ENCODE measurements at places on chromosomes 12 and 14. TPM values are rescaled to one million over a fixed set of nuclear protein-coding genes. Genes with fewer than 3 reads are reported as not detected.

Gene RERG
- total RNA-seq, result 1.6 TPM

Gene DHRS7
- 579 TPM for total RNA-seq

Gene TGM1
- total RNA-seq, result 0.50 TPM

Gene TSPAN9
- 28.0 TPM for total RNA-seq

Gene DPPA3
- not detected for total RNA-seq

DNA sequence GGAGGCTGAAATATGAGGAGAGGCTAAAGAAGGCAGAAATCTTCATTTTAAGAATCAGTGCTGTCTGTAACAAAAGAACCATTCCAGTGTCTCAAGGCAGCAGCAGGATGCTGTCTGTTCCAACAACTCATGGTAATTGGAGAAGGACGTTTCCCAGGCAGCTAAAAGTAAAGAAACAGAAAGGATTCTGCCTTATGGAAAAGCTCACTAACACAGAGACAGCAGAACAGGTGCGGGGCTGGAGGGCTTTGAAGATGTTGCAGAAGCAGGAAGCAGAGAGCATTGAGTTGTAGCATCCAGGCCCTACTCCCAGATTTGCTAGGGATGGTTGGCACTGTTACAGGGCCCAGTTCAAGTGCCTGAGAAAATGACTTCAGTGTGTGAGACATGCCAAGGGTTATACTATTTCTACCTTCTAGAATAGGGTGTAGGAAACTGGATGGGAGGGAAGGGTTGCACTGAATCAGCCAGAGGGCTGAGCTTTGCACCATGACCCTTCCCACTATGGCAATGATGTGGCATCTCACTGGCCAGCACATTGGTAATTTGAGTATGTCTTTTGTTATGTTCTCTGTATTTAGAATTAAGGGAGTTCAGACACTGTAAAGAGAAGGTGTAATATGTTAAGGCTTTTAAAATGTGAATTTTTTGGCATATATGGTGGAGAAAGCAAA, 160.0 kb upstream of the FBXO33 start:
- no peak overlapping the region for H3K4me3 ChIP-seq
- no peak overlapping the region for H3K27ac ChIP-seq
- no peaks in the 10 kb centered on the region for H3K36me3 ChIP-seq

- no peak overlapping the region for H3K4me3 ChIP-seq
- no peaks in the 10 kb centered on the region for H3K27me3 ChIP-seq
- H3K4me1 ChIP-seq, result no peaks in the 10 kb centered on the region
- H3K27ac ChIP-seq, result no peak overlapping the region
Observed at GRCh38 chr12:119746169-119746568, 78.2 kb downstream of the PRKAB1 start.

GRCh38 chr12:116068853-116069252, 208.6 kb downstream of the MED13L start:
- H3K4me1 ChIP-seq, result peaks cover 84% of the 10 kb centered on the region
- no peaks in the 10 kb centered on the region for H3K27me3 ChIP-seq
- no peak overlapping the region for H3K4me3 ChIP-seq
- peak overlapping the region; percentile 59 for H3K27ac ChIP-seq

- no peak overlapping the region for H3K4me3 ChIP-seq
- no peaks in the 10 kb centered on the region for H3K36me3 ChIP-seq
- peak; percentile 20 for DNase-seq
- H3K4me1 ChIP-seq, result peaks cover 2% of the 10 kb centered on the region
Observed at GRCh38 chr14:78088916-78089315, 81.3 kb upstream of the NRXN3 start.

- no peaks in the 10 kb centered on the region for H3K27me3 ChIP-seq
- DNase-seq, result no peak
- peaks cover 17% of the 10 kb centered on the region for H3K4me1 ChIP-seq
Observed at GRCh38 chr14:68655021-68655831, 137.6 kb downstream of the ZFP36L1 start.

GRCh38 chr14:77421201-77421600, 2.1 kb downstream of the NOXRED1 start:
- no peaks in the 10 kb centered on the region for H3K4me1 ChIP-seq
- peaks cover 50% of the 10 kb centered on the region for H3K36me3 ChIP-seq
- H3K27ac ChIP-seq, result no peak overlapping the region
- no peaks in the 10 kb centered on the region for H3K27me3 ChIP-seq

DNA sequence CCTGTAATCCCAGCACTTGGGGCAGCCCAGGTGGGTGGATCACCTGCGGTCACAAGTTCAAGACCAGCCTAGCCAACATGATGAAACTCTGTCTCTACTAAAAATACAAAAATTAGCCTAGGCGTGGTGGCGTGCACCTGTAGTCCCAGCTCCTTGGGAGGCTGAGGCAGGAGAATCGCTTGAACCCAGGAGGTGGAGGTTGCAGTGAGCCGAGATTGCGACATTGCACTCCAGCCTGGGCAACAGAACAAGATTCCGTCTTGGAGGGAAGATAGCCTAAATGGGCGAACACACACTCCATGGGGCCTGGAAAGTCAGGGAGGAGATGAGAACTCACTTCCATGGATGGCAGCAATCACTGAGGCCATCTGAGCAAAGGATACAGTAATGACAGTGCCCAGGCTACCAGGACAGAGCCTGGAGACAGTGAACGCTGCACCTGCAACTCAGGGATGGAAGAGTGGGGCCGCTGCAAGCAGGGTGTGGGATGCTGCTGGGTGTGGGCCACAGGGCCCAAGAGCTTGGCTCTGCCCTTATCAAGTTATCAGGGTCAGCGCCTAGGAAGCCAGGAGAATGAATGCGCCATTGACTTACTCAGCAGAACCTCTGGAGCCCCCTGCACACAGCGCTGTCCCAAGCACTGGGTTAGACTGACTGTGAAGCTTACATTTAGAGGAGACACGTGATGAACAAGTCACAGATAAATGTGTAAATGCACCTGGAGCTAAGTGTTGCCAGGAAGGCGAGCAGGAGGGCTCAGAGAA, 28.9 kb downstream of the FOXN3 start:
- H3K4me1 ChIP-seq, result peaks cover 77% of the 10 kb centered on the region
- H3K27me3 ChIP-seq, result no peaks in the 10 kb centered on the region
- H3K4me3 ChIP-seq, result no peak overlapping the region
- H3K27ac ChIP-seq, result peak overlapping the region; percentile 58

DNA sequence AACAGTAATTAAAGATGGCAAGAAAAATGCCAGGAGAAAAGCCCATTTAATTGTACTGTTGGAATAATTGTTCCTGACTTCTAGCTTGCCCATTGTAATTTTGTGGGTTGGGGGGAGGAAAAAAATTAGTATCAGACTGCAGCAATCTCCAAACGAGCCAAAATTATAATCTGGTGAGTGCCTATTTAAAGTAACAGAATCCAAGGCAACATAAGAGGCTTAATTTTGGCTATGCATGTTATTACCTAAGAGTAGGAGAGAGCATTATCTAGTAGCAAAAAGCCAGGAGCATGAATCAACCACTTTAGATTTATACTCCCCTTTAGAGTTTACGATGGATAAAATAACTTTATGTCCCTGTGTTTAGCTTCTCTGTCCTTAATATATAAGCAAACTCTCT, 14.6 kb upstream of the DENND5B start:
- no peak overlapping the region for H3K27ac ChIP-seq
- no peaks in the 10 kb centered on the region for H3K27me3 ChIP-seq
- no peak for DNase-seq
- H3K4me3 ChIP-seq, result no peak overlapping the region

Measured in psoas muscle (tissue), 8 donors.